ENCODE measurements at places on chromosomes 11 and 22.

- no peak for DNase-seq
These were observed 11.6 kb downstream of the RIBC2 start for GRCh38 chr22:45425101-45425500.

GRCh38 chr22:44340271-44341239 lies 27.8 kb upstream of the SHISAL1 start:
- DNase-seq = no peak

GRCh38 chr11:57815476-57815875 lies 53.9 kb downstream of the CTNND1 start:
- DNase-seq = no peak

- no peak for DNase-seq
These were observed 94.0 kb upstream of the RASSF10 start for GRCh38 chr11:12915093-12915492.

DNA sequence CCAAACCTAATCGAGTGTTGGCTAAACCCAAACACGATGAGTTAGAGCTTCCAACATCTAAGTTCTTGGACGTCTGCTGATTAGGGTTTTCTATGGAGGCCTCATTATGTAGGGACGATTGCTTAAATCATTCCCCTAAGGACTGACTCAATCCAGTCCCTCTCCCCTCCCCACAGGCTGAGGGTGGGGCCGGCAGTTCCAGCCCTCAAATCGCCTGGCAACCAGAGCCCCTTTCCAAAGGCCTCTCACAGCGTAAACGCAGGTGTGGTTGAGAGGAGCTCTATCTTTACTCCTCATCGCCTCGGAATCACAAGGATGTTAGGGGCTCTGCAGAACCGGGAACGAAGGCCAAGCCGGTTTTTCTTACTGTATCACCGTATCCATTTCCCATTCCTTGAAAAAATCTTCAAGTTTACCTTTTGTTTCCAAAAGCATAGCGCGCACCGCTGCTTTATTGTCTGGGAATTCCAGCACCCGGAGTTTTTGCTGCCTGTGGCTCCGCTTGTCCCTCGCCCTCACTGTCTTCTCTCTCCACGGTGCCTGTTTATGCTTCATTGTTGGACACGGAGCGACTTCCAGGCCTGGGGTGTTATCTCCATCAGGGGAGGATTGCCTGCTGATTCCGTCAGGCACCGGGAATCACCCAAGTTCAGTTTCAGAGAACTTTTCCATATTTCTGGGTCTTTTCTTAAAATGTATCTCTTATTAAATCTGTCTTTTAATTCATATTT lies 13.8 kb upstream of the IFITM3 start:
- no peak for DNase-seq

DNA sequence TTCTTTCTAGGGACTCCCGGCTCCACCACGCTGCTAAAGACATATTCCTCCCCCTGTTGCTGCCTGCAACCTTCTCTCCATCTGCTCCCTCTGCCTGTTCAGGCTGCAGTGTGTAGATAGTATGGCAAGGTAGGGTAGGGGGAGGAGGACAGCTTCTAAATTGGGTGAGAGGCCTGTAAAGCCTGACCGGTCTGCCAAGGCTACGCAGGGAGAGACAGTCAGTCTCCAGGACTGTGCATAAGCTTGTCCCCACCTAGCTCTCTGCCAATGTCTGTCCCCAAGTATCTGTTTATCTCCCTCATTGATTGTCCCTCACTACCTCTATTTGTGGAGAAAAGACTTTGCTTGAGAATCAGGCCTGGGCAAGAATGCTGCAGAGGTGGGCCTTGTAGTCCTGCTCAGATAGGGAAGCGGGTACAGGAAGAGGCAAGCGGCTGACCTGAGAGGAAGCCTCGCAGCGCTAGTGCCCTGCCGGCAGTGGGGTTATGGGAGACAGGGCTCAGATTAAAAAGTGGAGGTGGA lies 871 bp upstream of the SEZ6L start:
- DNase-seq = no peak

Data from iPS DF 6.9 (cell line).